ENCODE measurements at places on chromosomes 11 and 22.

GRCh38 chr11:33912405-33913361, 20.8 kb upstream of the LMO2 start:
- peak; percentile 72 for DNase-seq

- DNase-seq = peak; percentile 57
Measured at GRCh38 chr11:2092956-2093412, 46.2 kb downstream of the IGF2 start.

- no peak for DNase-seq
Measured at GRCh38 chr11:127270851-127271250, 270.3 kb upstream of the KIRREL3 start.

DNA sequence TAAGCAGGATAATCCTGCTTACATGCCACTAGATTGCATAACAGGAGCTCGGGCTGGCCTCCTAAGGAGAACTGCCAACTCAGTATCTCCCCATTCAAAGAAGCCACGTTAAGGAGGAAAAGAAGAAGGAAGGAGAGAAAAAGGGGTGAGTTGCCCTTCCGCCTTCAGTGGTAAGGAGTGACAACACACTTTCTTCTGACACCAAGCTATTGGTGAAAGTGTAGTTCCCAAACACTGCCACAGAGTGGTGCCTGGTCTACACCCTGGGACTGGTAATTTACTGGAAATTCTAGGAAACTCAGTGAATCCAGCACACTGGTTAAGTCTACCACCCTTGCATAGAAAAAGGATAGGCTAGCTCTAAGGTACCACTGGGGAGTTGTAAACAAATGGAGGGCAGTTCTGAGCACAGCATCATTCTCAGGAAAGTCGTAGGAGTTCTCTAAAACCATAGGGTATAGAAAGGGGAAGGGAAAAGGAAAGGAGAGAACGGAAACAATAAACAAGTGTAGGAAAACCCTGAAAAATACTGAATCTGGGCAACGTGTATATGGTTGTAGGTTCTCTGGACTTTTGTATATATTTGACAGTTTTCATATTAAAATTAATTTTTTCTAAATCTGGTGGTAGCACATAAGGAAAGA, 58.2 kb downstream of the RRAS2 start:
- peak; percentile 80 for DNase-seq

DNA sequence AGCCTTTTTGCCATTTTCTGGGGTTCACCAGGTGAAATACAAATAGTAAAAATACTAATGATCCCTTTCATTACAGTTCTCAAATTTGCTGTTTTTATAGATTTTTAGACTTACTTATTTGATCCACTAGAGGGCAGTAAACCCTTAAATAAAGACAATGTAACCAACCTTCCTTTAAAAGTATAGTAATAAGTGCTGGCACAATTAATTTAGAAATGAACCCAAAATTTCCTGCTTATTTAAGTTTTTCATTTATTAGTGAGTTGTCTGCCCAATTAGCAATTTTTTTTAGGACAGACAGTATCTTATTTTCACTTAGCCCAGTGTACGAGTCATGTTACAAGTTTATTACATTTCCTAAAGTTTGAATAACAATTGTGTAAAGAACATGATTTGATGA, 4.7 kb downstream of the DDIAS start:
- peak; percentile 54 for DNase-seq

DNA sequence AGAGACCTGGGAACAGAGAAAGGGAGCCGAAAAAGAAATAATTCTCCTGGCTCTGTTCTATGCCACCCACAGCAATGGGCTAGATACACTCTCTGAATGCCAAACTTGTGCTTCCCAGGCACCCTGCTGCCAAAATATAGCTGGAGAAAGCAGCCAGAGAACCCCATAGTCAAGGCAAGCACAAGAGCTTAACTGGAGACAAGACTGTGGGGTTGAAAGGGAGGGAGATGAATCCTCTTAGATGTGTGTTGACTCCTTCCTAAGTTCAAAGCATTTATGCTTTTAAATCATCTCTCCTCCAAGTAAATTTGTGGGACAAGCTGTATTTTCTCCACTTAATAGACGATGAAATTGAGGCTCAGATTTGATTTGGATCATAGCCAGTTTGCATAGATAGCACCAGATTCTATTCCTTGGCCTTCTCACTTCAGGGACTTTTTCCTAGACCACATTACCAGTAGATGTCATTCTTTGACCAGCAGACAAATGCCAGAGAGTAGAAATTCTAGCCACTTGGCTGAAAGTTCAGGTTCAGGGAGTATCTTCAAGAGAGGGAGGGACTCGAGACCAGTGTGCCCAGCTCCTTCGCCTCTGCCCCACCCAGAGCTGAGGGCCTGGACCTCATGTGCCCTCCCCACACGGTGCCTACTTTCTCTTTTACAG, 16.5 kb upstream of the ETS1 start:
- no peak for DNase-seq

GRCh38 chr22:28151151-28151816, 232.2 kb upstream of the PITPNB start:
- no peak for DNase-seq

DNA sequence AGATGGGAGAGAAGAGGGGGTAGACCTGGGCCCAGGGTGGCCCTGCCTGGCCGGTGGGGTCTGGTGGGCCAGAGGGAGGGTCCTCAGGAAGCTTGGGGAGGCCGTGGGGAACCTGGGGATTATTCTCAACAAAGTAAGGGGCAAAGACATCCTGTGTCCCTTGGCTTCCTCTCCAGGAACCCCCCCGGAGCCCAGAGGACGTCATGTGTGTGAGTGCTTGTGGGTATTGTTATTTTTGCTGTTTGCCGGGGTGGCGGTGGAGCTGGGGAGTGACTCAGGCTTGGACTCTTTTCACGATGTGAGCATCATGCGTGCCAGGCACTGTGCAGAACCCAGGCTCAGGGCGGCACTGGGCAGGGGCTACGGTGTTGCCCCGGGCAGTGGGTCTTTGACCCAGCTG, 982 bp upstream of the SHANK3 start:
- no peak for DNase-seq

DNA sequence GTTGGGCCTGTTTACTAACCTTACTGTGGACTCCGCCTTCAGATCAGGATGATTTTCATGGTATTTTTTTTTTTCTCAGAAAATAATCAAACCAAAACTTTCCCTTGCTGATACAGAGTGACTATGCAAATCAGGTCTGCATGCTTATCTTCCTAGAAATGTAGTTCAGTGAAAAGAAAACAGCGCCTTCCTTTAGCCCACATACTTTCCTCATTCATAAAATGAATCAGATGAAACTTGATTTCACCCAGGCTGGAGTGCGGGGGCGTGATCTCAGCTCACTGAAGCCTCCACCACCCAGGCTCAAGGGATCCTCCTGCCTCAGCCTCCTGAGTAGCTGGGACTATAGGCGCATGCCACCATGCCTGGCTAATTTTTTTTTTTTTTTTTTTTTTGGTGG, 26.0 kb downstream of the ZNRF3 start:
- no peak for DNase-seq

DNA sequence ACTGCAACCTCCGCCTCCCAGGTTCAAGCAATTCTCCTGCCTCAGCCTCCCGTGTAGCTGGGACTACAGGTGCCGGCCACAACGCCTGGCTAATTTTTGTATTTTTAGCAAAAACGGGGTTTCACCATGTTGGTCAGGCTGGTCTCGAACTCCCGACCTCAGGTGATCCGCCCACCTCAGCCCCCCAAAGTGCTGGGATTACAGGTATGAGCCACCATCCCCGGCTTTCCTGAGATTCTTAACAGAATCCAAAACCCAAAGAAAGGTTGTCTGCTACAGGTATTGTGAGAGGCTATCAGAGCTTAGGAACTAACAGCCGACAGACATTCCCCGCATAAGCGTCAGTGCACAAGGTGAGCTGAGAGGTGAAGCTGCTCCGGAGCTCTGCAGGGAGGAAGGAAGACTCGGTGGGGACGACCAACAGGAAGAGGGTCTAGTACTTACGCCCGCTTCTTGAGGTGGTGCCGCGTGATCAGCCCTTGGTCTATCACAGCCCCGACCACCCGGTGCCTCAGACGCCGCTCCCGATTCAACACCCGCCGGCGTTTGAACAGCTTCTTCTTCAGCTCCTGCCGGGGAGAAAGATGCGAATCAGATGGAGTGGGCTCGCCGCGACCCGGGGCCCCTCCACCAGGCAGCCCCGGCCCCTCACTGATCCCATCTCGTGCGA, 470 bp downstream of the C11orf98 start:
- DNase-seq = peak; percentile 50

GRCh38 chr11:101034076-101034475, 95.5 kb downstream of the PGR start:
- DNase-seq = peak; percentile 79

DNA sequence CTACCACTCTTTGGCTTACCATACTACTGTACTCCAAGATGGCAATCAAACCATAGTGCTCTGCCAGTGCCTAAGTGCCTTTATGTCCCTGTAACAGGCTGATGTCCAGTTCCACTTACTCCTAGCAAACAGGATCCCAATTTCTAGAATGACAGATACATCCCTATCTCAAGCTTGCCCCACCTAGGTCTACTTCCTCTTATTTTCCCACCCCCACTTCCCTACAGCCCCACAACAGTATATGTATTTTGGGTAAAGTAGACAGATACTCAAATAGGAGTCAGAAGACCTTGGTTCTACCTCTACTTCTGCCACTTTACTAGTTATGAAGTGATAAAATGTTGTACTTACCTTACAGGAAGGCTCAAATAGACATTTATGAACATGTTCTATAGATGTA, 24.1 kb downstream of the SIK3 start:
- no peak for DNase-seq

GRCh38 chr11:25733777-25734176, 598.2 kb upstream of the ANO3 start:
- DNase-seq = no peak

- peak; percentile 63 for DNase-seq
Measured at GRCh38 chr11:73314117-73314961, 6.3 kb downstream of the ARHGEF17 start.

- DNase-seq = peak; percentile 2
Measured at GRCh38 chr11:90113541-90113940, 20.9 kb upstream of the NAALAD2 start.

- no peak for DNase-seq
Measured at GRCh38 chr11:15673408-15673831, 558.7 kb downstream of the INSC start.

DNA sequence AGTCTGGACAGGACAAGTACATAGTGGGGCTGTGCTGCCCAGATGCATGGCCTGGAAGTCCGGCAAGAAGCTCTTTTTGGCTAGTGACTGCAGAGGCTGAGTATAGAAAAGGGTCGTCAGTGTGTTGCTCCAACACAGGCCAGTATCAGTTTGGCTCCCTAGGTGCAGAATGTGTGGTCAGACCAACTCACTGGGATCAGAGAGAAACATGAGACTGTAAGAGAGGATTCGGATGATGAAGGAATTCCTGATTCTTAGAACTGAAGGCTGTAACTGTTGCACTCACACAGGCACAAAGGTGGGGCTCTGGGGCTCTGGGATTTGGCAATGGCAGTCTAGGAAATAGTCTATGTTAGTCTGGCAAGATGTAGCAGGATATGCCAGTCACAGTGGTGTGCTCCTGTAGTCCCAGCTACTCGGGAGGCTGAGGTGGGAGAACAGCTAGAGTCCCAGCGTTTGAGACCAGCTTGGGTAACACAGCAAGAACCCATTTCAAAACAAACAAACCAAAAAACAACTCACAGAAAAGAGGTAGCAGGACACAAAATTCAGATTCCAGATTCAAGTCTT, 11.1 kb upstream of the UPB1 start:
- DNase-seq = no peak

GRCh38 chr11:86374586-86374985, at the start of gene CCDC81:
TSS of gene CCDC81 (plus strand) at chr11:86374887. CDS start at chr11:86375164, 277 bp downstream.
- DNase-seq = peak; percentile 22

DNA sequence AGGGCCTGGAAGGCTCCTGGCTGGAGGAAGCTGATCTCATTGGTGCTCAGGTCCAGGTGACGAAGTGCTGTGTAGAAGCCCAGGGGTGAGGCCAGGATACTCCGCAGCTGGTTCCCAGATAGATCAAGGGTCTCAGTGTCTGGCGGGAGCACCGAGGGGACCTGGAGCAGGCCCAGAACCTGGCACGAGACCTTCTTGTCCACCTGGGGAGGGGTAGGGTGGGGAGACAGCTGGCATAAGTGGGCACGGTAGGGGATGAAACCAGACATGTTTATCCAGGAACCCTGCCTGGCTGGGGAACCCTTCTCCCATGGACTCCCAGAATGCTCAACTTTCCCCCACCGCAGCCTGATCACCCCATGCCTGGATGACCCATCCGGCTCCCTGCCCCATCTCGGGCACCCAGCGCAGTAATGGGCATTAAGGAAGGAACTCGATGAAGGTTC, 9.2 kb downstream of the LRRC32 start:
- DNase-seq = no peak

GRCh38 chr22:43824724-43825420, 12.8 kb upstream of the EFCAB6 start:
- DNase-seq = no peak

DNA sequence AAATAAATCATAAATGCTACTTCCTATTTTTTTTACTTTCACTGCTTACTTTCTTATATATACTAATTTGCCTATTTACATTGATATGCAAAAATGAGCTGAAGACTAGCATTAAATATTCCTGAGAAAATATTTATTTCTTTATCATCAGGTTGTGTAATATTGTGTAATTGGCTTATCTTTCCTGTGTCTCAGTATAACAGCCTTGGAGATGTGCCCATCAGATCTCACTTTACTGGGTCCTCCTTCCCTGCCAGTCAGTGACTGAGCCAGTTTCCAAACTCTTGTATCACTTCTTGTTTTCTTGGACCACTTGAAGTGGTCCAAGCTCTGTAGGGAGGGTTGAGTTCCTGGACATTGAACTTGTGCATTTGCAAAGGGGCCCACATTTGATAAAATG, 900.0 kb downstream of the LUZP2 start:
- no peak for DNase-seq

DNA sequence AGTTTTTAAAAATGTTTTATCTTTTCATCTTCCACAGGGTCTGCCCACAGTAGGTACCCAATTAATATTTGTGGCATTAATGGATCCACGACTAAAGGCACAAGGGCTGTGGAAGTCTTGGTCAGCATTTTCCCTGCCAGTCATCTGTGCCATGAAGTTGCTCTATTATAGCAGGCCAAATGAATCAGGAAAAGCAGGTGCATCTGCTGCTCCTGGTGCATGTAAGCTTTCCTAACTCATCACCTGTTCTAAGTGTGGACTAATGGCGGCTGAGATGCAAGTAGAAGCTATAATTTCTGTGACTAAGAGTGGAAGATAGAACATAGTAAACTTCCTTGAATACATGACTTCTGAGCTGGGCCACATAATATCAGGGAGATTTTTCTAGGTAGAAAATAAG, 182.5 kb upstream of the TENM4 start:
- no peak for DNase-seq

DNA sequence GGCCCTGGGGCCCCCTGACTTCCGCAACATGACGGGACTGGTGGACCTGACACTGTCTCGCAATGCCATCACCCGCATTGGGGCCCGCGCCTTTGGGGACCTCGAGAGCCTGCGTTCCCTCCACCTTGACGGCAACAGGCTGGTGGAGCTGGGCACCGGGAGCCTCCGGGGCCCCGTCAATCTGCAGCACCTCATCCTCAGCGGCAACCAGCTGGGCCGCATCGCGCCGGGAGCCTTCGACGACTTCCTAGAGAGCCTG, 992 bp downstream of the LRFN4 start:
- DNase-seq = no peak

All from fibroblast of villous mesenchyme (primary cell).